Activated CD4-positive, alpha-beta T cell treated with anti-CD3 and anti-CD28 coated beads, Interleukin-10, Interleukin-2, amounts not matched to agents 100 ng/mL and 50 ng/mL, durations not matched to agents 16 hours and 8 hours (primary cell): ENCODE measurements at places on chromosomes 12 and 14.
A peak's percentile ranks its signal among the peaks of the same experiment; 100 is the strongest.

DNA sequence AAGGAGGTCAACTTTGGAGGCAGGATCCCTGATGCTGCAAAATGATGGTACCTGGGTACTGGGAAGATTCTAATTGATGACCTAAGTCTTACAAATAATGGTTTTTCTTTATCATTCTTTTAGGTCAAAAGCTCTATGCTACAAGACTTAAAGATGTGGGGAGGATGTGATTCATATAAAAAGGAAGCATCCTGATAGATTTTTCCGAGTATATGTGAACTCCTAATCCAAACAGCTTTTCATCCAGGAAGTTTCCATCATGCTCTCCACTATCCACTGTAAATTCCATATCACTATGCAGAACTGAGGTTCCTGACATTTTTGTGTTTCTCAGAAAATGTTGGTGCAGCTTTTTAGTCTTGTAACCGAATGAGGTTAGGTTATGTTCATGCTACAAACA, 293.2 kb downstream of the PAWR start:
- no peak for DNase-seq

DNA sequence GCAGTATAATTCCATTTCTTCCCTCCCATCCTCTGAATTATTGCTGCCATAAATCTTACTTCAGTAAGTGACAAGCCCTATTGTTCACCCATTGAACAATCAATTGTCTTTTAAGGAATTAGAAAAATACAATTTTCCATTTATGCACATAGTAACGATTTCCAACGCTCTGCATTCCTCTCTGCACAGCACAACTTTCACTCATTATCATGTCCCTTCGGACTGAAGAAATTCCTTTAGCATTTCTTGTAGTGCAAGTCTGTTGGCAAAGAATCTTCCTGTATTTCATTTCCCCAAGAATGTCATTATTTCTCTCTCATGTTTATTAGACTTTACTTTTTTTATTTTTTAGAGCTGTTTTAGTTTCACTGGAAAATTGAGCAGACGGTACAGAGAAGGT, 252.1 kb upstream of the RTL1 start:
- no peak for DNase-seq

DNA sequence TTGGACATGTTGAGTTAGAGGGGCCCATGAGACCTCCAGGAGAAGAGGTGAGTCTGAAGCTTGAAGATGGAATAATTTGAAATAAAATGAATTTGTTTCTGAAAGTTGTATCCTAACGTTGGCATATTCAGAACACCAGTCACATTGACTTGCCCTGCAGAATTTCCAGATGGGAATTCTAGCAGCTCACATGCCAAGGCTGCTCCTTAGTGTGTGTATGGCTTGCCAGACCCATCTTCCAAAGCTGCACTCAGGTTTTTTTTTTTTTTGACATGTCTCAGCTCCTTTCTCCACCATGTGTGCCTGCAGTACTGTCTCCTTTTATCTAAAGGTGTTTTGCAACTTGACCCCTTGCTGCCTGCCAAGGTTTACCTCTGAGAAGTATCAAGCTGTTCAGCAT, 261.9 kb downstream of the NRXN3 start:
- no peak for DNase-seq

GRCh38 chr14:71541973-71542690, 390.1 kb upstream of the RGS6 start:
- DNase-seq: no peak

DNA sequence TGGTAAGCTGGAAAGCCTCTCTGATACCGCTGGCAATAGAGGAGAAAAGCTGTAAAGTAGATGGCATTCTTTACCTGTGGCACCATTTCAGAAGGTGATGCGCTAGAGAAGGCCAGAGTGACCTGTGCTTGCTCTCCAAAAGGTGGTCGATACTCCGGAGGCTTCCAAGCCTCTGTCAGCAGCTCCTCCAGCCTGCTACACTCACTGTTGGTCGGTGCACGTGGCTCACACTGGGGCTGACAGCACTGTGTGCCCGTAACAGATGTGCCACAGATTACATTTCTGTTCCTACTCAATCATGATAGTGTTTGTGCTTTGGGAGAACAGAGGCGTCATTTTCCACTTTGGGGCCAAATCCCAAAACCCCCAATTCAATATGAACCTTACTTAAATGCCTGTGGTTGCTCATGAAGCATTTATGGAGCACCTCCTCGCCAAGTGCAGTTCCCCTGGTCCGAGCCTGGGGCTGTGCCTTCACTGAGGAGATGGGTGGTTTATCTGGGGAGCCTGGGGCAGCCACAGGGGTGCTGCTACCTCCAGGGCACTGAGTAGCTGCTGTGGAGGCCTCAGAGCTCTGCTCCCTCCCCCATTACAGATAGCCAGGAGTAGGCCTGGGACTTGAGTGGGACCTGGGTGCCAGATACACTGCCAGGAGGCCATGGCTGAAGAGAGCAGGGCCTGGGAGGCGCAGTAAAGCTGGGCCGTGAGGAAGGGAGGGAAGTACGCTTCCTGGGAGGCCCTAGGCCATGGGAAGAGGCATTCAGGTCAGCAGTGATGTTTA, 26.8 kb downstream of the CCNK start:
- DNase-seq: no peak

- peak; percentile 9 for DNase-seq
Measured at GRCh38 chr12:21500786-21501257, 613 bp downstream of the RECQL start.

DNA sequence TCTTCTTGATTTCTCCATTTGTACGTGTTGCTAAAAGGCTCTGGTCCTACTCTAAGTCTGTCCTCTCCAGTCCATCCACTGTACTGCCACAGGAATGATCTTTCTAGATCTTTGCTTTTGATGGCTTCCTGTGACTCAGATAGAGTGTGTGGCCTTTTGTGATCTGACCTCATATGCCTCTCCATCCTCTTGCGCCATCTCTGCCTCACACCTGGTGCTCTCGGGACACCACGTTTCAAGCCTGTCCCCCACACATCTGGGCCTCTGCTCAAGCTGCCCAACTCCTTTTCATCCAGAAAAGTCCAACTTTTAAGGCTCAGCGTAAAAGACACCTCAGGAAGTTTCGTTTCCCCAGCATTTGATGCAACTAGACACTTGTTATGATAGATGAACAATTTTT, 39.0 kb downstream of the DCAF4 start:
- DNase-seq: peak; percentile 42

GRCh38 chr14:33800735-33801163, 150.1 kb downstream of the EGLN3 start:
- no peak for DNase-seq

GRCh38 chr12:22374508-22374907, 40.0 kb upstream of the ST8SIA1 start:
- no peak for DNase-seq

- no peak for DNase-seq
Measured at GRCh38 chr14:104792945-104793702, 2.4 kb downstream of the AKT1 start.

DNA sequence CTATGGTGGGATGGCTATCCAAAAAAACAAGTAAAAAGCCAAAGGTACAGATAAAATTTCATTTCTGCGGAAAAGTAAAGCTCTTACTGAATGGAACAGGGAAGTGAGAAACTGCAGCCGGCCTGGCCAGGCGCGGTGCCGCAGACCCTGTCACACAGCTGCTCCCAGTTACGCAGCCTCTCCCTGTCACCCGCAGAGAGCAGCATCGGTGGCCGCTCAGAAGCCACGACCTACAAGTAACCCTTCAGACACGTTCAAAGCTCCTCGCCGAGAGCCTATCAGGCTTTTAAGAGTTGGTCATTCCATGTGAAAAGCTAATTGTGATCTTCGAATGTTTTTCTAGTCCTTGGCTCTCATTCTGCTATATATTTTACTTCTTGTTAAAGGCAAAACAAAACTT, 11.0 kb upstream of the ANKLE2 start:
- DNase-seq: no peak

DNA sequence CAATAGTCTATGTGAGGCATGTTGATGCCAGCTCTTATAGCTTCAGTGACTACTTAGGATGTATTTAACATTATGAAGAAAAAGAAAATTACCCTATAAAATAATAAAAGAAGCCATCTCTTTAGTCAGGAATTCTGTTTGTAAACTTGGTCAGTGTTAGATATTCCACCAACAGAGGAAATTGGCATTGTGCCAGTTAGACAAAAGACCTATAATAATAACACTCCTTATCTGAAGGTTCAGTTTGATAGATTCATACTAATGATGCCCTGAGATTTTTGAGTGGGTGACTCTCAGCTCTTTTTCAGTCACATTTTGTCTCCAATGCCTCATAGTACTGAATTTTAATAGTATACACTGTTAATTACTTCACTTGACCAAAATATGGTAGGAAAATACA, 6.6 kb downstream of the SYT10 start:
- DNase-seq: no peak

DNA sequence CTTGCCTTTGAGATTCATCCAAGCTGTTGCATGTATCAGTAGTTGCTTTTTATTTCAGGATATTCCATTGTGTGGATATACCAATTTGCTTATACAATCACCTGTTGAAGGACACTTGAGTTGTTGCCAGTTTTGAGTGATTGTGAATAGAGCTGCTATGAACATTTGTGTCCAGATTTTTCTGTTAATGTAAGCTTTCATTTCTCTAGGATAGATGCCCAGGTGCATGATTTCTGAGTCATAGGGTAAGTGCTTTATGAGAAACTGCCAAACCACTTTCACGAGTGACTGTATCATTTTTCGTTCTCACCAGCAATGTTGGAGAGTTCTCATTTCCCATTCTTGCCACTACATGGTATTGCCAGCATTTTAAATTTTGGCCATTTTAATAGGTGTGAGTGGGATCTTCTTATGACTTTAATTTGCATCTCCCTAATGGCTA, 434.6 kb upstream of the RGS6 start:
- peak; percentile 83 for DNase-seq

DNA sequence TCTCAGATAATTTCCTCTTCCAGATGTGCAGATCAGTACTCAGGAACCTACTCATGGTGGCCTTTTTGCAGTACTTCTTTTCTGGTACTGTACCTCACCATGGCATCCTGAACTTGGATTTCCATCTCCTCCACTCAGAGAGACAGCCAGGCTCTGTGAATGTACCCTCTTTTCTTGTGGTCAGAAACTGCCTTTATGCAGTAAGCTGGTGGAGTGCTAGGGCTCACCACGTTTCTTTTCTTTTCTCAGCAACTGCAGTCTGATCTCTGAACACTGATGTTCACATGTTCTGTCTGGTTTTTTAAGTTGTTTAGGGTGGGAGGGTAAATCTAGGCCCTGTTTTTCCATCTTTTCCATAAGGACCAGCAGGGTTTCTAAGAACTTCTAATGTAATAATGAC, 99.8 kb upstream of the NRXN3 start:
- no peak for DNase-seq

DNA sequence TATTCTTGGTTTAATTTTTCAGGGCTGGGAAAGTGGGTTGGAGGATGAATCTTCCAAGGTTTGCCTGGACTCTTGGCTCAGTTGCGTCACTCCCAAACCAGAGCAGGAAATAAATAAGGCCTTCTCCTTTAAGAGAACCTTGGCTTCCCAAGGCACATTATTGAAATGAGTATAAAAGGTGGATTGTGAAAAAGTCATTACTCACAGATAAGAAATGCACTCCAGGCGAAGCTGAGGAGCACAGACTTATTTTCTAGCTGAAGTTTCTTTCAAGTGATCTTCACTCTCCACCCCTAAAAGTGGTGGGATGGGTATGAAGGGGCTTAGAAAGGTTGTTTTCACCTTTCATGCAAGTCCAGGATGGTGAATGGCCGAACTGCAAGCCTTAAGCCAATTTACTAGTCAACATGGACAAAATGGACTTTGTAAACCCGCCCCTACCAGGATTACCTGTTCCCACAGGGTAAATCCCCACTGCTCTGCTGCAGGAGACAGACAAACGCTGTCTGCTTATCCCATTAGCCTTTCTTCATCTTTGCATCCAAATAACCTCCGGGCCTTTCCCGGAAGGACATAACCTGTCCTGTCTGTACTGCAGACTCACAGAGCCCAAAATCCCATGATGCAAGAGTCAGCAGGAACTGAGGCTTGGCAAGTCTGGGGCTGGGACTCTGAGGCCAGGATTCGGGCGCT, 207.6 kb downstream of the BCL11B start:
- no peak for DNase-seq

DNA sequence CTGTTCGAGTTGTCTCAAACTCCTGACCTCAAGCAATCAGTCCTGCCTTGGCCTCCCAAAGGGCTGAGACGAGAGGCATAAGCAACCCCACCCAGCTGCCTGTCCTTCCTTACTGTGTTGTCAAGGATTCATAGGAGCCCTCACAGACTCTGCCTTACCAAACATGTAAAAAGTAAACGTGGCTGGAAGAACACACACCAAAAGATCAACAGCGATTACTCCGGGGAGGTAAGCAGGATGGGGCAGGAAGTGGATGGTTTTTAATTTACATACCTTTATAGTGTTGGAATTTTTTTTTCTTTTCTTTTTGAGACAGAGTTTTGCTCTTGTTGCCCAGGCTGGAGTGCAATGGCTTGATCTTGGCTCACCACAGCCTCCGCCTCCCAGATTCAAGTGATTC, 61.5 kb upstream of the EGLN3 start:
- DNase-seq: no peak

DNA sequence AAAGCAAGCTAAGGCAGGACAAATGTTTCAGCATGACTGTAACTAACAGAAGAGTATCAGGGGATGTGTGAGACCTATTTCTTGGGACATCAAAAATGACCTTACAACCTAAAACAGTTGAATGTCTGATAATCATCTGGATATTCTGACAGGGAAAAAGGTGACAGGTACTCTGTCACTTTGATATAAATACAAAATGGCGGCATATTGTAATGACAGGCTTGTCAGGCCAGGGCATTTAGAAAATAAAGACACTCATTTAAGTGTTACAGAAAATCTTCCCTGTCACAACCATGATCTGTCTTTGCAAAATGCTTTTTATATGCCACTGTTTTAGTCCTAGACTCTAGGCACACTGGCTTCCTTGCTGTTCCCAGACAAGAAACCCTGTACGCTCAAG, 1033.3 kb upstream of the FLRT2 start:
- DNase-seq: no peak

DNA sequence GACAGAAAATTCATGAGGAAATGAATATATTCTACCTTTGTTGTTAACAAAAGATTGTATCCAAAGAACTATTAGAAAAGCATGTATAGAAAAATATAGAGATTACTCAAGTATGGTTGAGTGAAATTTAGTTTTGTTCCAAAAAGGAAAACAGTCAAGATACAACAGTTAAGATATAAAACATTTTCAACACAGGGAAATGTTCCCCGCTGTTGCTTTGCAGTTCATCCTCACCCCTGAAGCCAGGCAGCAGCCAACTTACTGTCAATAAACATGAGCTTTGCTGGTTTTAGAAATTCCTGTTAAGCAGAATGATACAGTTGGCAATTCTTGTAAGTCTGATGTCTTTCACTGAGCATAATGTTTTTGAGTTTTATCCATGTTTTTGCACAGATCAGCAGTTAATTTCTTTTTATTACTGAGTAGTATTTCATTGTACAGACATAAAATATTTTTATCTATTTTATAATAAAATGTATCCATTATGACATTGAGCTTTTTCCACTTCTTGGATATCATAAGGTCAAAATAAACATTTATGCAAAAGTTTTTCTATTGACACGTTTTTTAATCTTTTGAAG, 1.2 kb upstream of the CLEC2B start:
- no peak for DNase-seq

GRCh38 chr12:73677520-73678291, 859.9 kb upstream of the ATXN7L3B start:
- DNase-seq: no peak

GRCh38 chr14:101877766-101878165, 86.6 kb upstream of the DYNC1H1 start:
- no peak for DNase-seq
